ENCODE measurements at places on chromosomes 13 and 19.

DNA sequence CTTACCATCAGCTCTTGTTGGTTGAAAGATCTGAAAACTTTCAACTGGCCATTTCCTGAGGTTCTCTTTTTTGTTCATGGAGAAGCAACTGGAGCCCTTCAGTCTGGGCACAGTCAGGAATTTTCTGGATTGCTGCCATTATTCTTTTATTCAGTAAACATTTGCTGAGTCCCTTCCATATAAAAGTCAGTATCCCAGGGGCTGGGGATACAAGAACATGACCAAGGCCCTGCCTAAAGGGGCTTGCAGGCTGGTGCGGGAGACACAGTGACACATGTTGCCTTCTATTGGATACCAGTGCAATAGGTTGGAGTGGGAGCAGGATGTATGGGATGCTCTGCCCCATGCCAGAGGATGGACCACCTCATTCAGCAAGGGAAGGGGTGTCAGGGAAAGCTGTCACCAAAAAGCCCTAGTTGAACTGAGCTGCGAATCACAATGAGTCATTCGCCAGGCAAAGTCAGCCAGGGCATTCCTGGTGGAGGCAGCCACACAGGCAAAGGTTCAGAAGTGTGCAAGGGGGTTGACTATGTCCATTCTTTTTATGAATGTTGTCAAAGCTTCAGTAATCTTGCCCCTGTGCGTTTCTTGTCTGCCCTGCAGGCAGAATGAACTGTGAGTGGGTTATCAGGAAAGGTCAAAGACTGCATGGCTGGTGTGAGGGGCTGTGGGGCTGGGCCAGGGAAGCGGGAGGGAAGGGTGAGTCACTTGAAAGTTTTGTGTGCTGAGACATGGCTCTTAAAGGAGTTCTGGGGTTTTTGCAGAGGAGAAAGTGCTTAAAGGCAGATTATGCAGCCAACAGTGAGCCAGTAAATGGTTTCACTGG is 395.9 kb downstream of the KCNRG start:
- DNase-seq, result no peak

GRCh38 chr13:113550453-113550852 is 34.1 kb upstream of the TFDP1 start:
- no peak for DNase-seq

GRCh38 chr13:54750521-54750920 is 1721.9 kb downstream of the OLFM4 start:
- DNase-seq, result no peak

DNA sequence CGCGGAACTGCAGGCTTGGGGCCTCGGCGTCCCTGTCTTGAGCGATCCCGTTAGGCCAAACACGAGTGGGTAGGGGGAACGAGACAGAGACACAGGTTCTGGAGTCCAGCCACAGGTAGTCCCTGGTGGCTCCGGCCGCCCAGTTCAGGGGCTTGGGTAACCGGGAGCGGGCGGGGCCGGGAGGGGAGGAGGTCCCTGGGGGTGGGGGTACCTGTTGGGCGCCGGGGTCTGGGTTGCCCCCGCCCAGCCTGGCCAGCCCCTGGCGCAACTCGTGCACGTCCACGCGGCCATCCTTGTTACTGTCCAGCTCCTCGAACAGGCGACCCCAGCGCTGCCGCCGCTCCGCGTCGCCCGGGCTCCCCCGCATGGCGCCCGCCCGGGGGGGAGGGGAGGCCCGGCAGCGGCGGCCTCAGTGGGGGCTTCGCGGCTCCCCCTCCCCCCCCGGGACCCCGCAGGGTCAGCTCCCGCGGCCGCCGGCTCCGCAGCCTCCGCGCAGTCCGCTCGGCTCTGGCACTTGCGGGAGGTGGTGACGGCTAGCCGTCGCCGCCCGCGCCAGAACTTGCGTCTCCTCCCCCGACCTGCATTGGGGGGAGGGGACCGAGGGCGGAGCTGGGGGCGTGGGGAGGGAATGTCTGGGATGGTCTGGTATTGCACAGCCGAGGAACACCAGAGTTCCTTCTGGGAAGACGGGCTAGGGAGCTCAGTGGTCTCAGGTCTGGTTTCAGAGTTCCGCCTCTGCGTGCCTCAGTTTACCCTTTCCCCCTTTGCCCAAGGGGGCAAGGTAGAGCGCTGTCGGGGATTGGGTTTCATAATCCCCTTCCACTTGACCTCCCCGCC is at the start of gene SLC25A23:
Gene SLC25A23 (minus strand): TSS at position 531 of the 837 bp plus-strand sequence. CDS start 164 bp downstream, at position 367.
- DNase-seq, result peak; percentile 93

DNA sequence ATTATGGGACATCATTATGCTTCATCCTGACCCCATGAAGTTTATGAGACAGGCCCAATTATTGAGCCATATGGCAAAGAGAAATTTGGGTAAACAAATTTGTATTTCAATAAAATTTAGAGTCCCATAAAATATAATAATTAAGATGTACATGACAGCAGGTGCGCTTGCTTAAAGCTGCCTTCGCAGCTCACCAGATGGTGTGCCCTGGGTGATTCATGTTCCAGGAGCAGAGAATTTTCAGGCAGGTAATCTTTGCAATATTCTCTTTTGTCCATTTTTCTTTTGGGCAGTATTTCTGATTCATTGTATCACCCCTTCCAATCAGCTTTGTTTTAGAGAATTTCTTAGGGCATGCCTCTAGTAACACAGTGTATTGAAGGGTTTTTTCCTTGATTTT is 39.5 kb upstream of the WASF3 start:
- no peak for DNase-seq

GRCh38 chr13:97328222-97328790 is 105.7 kb upstream of the RAP2A start:
- DNase-seq, result no peak

Data from GM13977 (cell line).